ENCODE measurements at places on chromosomes 2 and 18.

DNA sequence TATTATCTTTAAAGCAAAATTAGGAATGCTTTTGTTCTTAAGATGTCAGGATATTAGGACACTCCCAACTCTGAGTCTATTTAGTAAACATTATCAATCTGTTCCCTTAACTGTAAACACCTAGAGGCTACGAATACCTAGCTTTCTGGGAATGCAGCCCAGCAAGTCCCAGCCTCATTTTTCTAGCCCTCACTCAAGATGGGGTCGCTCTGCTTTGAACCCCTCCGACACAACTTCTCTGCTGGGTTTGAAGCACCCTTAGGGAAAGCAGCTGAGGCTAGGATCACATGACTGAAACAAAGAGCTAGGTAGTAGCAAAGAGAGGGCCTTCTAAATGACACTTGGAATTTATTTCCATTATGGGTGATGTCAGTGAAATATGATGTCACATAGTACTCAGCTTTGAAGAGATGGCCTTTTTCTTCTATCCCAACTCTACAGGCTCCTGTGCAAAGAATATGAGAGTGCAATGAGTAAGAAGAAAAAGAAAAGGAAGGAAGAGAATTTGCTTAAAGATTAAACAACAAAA is 114.7 kb downstream of the CSRNP3 start:
- DNase-seq = no peak

DNA sequence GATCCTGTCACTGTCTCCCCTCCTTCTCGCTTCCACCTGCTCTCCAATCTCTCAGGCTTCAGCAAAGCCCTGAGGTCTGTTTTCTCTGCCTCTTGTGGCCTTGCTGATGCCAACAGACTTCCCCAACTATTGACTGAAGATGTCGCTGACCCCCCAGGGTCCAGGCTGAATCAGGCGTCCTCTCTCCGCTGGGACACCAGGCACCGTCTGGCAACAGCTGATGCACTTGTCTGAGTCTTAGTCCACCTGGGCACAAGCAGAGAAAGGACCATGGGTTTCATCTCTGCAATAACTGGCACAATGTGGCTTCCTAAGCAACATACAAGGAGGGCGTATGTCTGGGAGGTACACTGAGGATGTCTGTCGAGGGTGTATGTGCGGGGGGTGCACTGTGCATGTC is 248.7 kb upstream of the MYT1L start:
- DNase-seq = no peak

- no peak for DNase-seq
These were observed 15.7 kb downstream of the ZNF407 start for GRCh38 chr18:74613381-74613780.

DNA sequence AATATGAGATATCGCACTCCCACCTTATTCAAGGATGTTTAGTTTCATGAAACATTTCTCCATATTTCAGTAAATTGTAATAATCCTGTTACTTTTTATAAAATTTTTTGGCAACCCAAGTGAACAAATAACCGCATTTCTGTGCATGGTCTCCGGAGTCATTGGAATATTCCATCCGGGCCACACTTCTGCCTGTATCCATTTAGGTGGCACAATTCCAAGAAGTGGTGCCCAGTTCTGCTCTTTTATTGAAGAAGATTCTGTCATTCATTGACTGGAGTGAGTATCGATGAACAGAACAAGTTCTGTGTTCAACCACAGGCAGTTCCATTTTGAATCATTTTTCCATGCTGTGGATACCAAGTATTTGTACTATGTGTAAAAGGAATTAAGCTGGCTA is 26.6 kb upstream of the ICOS start:
- DNase-seq = no peak

DNA sequence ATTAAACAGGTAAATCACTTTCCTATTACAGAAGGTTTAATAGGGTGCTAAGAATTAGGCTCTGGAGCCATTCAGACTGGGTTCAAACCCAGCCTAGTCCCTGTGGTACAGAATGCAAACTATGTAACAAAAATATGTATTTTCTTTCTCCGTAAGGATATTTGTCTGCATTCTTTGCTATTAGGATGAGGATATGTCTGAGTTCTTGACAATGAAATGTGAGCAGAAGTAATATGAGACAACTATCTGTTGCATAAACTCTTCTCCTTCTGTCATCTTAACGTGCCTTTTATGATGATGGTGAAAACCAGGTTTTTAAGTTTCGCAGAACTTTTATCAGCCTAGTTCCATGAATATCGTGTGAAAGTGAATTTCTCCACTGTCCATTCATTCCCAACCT is 1129.1 kb upstream of the ZEB2 start:
- DNase-seq = no peak

- DNase-seq = no peak
These were observed 70.7 kb downstream of the EMX1 start for GRCh38 chr2:72988041-72988440.

- no peak for DNase-seq
These were observed 252.2 kb downstream of the HDAC4 start for GRCh38 chr2:239148495-239149200.

DNA sequence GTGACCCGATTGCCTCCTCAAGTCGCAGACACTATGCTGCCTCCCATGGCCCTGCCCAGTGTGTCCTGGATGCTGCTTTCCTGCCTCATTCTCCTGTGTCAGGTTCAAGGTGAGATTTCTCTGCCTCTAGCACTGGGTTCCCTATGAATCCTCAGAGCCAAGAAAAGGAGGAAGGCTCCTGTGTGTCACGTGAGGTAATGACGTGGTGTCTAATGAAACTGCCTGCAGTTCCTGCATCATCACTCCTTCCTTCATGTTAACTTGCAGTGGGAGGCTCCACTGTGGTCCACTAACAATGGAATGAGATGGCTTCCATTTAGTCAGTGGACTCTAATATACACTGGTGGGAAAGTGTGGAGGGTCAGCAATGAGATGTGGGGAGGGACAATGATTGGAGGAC is 559 bp downstream of the REG3G start:
- DNase-seq = no peak

DNA sequence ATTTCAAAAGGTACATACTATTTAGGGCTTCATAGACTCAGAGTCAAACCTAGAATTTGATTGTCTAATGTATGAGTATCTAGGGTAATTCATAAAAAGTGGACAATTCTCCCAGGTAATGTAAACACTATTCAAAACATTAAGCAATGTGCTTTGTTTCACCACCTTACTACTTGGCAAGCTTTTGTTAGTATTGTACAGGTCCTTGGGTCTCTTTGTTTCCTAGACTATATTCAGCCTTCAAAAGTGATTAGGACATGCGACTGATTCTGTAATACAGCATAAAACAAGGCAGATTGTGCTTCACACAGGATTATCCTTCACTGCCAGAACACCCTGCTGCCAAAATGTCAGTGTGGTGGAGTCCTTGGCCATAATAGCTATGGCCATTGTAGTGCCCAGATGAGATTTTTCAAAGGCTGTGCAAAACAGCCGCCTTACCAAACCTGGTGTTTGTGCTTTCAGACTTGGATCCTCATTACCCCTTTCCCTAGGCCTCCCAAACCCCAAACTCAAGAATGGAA is 90.1 kb upstream of the CAVIN2 start:
- DNase-seq = no peak

- DNase-seq = no peak
These were observed 79.1 kb downstream of the PLCL1 start for GRCh38 chr2:197883354-197884032.

GRCh38 chr2:32715981-32716380 is 88.1 kb downstream of the TTC27 start:
- no peak for DNase-seq

DNA sequence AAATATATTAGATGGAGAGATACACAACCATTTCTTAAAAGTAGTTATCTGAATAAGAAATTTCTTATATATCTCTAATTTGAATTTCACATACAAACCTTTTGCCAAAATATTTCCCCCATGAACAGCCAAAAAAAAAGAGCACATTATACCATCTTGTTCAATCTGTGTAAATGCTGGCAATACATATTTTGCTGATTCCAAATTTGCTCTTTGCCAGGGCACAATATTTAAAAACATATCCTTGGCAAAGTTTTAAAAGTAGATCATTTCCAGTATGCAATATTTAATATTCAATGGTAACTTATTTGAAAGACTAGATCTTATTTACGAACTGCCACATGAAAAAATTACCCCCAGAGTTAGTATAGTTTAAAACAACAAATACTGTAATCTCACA is 204.2 kb downstream of the CBLN2 start:
- no peak for DNase-seq

- DNase-seq = no peak
These were observed 25.0 kb upstream of the FN1 start for GRCh38 chr2:215460682-215461382.

DNA sequence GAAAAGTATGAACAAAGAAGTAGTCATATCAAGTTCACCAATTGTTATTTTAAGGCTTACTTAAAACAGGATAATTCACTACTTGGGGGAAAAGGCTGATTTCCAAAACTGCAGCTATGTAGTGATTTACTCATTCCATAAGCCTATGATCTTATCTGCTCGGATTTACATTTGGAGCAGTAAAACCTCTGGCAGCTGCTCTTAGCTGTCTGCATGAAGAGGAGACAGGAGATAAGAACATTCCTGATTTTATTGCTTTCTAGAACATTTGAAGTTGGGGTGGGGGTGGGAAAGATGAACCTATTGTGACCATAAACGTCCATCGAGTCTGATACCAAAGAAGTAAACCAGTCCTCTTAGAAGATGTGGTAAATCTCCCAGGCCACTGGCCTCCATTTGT is 120.9 kb downstream of the MMADHC start:
- no peak for DNase-seq

- no peak for DNase-seq
These were observed 72.2 kb upstream of the RBM44 start for GRCh38 chr2:237726401-237726830.

DNA sequence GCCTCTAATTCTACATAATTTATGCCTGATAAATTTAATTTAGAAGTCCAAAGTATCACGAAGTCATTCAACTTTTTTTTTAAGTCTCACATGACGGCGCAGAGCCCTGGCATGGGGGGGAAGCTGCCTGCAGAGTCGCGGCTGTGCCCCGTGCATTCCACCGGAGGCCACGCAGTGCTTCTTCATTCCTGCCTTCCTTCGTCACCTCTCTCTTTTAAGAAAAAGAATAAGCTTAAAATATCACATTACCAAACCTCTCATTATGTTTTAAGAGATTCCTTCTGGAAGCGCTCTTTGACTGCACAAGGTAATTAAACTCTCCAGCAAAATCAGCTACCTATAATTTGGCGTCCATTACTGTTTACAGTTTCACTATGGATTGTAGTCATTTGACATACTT is 20.3 kb upstream of the KIDINS220 start:
- no peak for DNase-seq

DNA sequence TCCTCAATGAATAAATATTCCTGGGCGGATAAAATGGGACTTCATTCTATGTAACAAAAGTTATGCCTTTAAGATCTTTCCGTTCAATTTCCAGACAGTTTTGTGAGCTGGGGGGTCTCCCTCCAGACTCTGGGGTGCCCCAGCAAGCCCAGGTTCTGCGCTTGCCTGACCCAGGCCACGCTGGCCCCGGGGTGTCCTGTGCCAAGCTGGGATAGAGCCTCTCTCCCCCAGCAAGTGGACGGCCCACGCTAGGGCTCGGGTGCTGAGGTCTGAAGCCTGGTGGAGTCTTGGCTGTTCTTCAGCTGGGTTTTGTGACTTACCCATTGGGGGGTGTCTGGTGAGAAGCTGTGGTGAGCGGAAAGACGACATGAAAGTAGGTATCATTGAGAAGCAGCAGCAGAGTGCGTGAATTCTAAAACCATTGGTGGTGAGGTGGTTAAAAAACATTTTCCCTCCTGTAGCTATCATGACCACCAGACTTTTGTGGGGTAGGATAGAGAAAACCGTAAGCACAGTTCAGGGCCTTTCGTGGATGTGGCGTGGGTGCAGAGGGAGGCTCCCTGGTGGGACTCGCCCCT is 346.8 kb downstream of the ANAPC1 start:
- no peak for DNase-seq

GRCh38 chr2:27390822-27391679 is 10.5 kb upstream of the ZNF513 start:
- DNase-seq = no peak

GRCh38 chr2:207474863-207475485 is 54.8 kb upstream of the CREB1 start:
- peak; percentile 43 for DNase-seq

- DNase-seq = no peak
These were observed 1189.1 kb upstream of the NXPH2 start for GRCh38 chr2:139969323-139969722.

All from GM13977 (cell line).